Kidney capillary endothelial cell (primary cell): ENCODE measurements at places on chromosomes 13 and 19.

GRCh38 chr13:51603716-51604115 is 19.5 kb downstream of the WDFY2 start:
- DNase-seq: no peak

- DNase-seq: peak; percentile 15
Observed at GRCh38 chr13:91126806-91127205, 220.7 kb upstream of the MIR17HG start.

GRCh38 chr13:97986835-97987234 is 33.4 kb downstream of the IPO5 start:
- DNase-seq: no peak

DNA sequence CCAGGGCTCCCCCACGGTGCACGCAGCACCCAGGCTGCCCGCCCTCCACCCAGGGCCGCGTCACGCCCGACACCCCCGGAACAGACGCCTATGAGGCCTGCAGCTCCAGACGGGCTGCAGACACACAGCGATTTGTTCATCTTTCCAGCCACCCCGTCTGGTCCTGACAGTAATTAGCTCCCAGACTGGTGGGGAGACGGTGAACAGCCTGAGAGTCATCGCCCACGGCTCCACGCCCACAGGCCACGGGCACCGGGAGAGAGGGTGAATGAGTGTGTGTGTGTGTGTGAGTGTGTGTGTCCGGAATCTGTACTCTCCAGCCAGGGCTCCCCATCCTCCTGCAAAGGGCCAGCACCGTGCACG is 18.1 kb downstream of the GADD45B start:
- DNase-seq: no peak

DNA sequence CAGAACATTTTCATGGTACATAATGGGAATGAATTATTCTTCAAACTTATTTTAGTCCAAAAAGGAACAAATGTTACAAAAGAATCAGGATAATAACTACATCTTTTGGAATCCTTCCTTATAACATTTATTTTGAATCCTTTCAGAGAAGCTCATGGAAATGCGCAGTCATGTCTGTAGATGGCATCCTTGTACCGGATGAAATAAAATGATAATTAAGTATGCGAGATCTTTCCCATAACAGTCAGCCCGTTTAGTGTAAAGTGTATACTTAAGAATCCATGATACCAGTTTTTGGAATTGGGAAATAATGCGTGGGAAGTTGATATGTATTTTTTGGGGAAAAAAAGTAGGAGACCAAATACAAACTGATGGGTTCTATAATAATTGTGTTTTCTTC is 418.8 kb downstream of the GPC5 start:
- DNase-seq: peak; percentile 57

GRCh38 chr13:63774133-63774532 is 2358.5 kb upstream of the PCDH20 start:
- no peak for DNase-seq

DNA sequence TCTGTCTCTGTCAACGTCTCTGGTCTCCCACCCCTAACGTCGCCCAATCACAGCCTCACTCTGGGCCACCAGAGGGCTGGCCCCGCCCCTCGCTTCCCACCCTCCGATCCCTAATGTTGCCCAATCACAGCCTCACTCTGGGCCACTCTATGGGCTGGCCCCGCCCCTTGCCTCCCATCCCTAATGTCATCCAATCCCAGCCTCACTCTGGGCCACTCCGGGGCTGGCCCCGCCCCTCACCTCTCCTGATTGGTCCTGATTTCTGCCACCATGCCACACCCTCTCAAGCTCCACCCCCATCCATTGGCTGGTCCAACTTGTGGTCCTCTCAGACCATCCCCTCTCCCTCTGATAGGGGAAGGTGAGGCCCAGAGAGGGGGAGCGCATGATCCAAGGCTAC is 24.9 kb downstream of the CELF5 start:
- DNase-seq: no peak

GRCh38 chr19:6568010-6568526 is 22.9 kb downstream of the CD70 start:
- no peak for DNase-seq

GRCh38 chr13:33110713-33111413 is 94.6 kb downstream of the KL start:
- no peak for DNase-seq

GRCh38 chr19:56124578-56124977 is 3.5 kb upstream of the ZNF787 start:
- DNase-seq: no peak

DNA sequence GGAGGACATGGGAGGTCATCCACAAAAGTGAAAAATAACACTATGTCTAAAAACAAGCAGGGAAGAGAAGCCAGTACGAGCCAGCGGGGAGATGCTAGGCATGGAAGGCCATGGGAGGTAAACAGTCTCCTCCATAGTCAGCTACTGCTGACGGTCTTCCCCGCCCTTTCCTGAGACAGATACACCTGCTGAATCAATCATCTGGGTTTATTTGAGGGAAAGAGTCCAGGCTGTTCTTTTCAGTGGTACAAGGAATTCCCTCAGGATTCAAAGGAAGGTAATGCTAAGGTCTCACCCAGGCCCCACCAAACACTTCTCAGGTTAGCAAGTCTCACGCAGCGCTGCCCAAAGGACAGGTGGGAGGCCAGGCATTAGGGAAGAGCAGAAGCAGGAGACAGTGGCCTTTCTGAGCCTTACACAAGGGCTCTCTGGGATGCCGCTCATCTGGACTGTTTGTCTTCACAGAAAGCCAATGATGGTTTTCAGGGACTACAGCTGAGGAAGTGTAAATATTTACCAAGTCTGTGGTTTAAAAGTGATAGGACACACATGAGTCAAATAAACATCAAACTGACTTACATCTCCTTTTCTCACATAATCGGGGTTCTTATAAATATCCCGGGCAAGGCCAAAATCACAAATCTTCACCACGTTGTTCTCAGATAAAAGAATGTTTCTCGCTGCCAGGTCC is 173.9 kb downstream of the FLT1 start:
- no peak for DNase-seq

DNA sequence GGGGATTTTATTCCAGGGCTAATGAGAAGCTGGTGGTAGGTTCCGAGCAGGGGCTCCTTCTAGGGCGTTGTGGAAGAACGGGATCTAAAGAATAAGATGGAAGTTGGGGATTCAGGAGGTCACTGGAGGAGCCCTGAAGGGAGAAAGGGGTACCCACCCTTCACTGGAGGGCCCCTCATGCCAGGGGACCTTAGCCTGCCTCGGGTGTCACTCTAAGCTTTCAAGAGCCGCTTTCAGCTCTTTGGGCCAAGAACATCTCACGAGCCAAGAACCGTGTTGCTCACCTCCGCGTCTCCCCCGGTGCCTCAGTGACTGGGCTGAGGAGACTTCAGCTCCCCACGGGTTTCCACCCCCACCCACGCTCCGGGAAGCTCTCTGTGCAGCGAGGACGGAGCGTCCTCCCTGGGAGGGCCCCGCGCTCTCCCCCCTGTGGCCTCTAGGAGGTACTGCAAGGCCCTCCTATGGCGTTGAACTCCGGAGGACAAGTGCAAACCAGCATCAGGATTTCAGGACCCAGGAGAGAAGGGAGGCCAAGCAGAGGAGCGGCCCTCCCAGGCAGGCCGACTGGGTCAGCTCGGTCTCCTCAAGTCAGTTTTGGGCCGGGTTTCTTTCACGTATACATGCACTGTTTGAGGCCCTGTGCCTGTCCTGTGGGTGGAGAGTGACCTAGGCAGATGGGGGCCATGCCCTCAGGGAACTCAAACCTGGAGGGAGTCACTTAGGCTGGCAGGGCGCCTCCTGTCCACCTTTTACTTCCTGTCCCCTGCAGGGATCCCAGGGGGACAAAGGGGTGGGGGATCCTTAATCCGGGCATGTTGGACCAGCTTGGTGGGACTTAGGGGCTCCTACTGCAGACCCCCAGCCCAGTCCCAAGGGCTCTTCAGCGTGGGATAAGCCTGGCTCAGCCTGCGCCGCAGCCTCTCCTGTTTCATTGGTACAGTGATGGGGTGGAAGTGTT is 5.1 kb upstream of the KRTDAP start:
- peak; percentile 58 for DNase-seq

GRCh38 chr19:8515317-8515716 is 1.4 kb upstream of the ZNF414 start:
- DNase-seq: no peak

DNA sequence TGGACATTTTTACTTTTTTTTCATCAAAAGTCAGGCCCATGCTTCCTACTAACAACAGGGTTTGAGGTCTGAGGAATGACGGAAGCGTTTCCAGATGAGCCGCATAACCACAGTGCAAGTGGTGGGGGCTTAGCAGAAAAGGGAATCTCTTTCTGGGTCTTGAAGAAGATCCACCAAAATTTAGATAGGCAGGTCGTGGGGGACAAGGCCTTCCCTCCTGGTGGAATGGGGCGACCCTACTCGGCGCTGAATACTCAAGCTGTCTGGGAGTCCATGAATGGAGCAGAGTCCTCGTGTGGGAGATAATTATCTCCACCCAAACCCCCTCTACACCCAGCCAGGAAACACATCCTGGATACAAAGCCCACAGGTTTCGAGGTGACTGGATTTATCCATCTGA is 36.9 kb downstream of the CARS2 start:
- DNase-seq: no peak

- no peak for DNase-seq
Observed at GRCh38 chr13:112066624-112067004, 335 bp upstream of the SOX1 start.

GRCh38 chr13:32038343-32038742 is 6.8 kb downstream of the FRY start:
- DNase-seq: no peak

- DNase-seq: no peak
Observed at GRCh38 chr19:28217022-28217421, 995.9 kb downstream of the UQCRFS1 start.

GRCh38 chr13:42320375-42320787 is 48.4 kb downstream of the AKAP11 start:
- DNase-seq: no peak

DNA sequence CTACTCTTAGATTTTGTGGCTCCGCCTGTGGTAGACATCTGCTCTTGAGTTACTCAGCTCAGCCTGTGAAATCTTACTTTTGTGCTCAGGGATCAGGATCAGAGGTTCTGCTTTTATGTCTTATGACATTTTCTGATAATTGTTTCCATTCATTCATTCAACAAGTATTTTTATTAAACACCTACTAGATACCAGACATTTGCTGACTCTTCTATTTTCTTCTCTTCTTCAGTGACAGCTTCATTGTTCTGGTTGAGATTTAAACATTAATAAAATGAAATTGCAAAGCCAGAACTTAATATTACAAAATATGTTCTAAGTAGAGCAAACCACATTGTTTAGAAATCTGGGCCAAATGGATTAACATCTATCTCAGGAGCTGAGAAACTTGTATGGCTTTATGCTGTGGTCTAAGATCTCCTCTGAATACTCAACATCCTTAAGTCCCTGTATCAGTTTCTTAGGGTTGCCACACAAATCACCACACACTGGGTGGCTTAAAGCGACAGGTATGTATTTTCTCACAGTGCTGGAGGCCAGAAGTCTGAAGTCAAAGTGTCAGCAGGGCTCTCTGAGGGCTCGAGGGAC is 15.8 kb upstream of the MICU2 start:
- no peak for DNase-seq

- no peak for DNase-seq
Observed at GRCh38 chr19:566403-566802, 6.0 kb upstream of the BSG start.

DNA sequence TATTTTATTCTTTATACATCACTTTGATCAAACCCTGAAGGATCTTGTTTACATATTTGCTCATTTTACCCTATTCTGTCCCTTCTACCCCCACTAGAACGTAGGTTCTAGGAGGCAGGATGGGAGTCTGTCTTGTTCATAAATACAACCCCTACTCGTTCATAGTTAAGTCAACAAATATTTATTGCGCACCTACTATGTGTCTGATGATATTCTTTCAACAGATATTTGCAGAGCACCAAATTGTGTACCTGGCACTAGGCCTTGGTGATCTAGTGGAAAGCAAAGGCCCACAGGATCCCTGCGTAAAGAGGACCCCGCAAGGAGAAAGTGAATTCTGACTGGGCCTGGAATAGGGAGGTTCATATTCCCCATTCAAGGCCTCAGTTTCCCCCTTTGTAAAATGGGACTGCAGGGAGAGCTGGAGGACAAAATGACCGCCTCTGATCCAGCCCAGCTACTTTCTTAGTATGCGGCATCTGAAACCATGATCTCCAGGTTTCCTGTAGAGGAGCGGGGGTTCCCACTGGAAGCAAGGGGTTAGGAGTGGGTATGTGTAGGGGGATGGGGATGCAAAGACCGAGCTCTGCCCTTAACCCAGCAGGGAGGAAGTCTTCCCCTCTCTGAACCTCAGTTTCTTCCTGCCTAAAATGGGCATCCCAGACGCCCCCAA is 534 bp upstream of the GEMIN7 start:
- no peak for DNase-seq

- no peak for DNase-seq
Observed at GRCh38 chr19:50994129-50994528, 7.3 kb downstream of the KLK8 start.

DNA sequence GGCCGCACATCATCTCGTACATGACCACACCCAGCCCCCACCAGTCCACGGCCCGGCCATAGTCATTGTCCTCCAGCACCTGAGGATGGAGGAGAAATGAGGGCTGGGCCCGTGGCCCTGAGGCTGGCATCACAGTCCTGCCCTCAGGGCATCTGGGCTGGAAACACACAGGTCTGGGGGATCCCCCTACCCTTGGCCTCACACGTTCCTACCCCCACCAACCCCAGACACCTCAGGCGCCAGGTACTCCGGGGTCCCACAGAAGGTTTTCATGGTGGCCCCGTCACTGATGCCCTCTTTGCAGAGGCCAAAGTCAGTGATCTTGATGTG is 9.5 kb upstream of the CCNP start:
- no peak for DNase-seq

DNA sequence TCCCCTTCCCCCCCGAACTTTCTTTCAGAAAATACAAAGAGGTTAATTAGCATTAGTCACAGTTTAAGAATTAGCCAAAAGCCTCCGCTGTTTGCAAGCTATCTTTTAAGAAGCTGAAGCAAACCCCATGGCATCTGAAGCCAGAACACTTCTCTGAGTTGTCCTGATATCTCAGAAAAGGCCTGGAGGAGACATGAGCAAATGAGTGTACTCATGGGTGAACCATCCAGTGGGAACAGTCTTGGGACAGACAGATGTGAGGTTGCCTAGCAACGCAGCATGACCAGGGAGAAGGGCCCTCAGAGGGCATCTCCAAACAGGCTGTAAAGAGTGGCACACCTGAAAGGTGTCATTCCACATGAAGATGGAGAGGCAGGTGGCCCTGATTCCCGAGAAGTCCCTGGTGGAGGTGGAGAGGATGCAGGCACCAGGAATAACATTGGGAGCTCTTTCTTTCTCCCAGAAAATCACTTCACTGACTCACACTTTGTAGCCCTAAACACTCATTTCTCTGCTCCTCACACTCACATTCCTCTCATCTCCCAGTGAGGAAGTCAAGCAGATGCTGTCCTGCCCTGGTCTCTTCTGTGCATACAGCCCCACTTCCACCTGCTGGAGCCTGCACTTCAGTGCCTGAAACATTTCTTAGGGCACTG is 87.0 kb upstream of the TSHZ3 start:
- DNase-seq: no peak
